SK-N-SH (cell line): ENCODE measurements at places on chromosomes 1 and 21. TPM values are rescaled to one million over a fixed set of nuclear protein-coding genes. Genes with fewer than 3 reads are reported as not detected.

The FYB2 gene
- not detected in 2 replicates for polyA plus RNA-seq

The SLC9C2 gene
- not detected in 2 replicates for polyA plus RNA-seq

The RPTN gene
- not detected in 2 replicates for polyA plus RNA-seq

The PDZK1 gene
- 0.16 and 0.24 TPM in 2 replicates for polyA plus RNA-seq

The ITGB3BP gene
- 9.9 and 12.8 TPM in 2 replicates for polyA plus RNA-seq

The IGSF9 gene
- polyA plus RNA-seq = 0.86 and 2.4 TPM in 2 replicates

The GIPC2 gene
- polyA plus RNA-seq = 0.02 TPM in 1 of 2 replicates, not detected in the other

The MTARC1 gene
- 5.4 and 6.1 TPM in 2 replicates for polyA plus RNA-seq

The FAM72C gene
- 2.3 and 2.4 TPM in 2 replicates for polyA plus RNA-seq

The TIAM1 gene
- 1.7 and 2.4 TPM in 2 replicates for polyA plus RNA-seq

GRCh38 chr1:94239796-94240195, 2.4 kb upstream of the ARHGAP29 start:
- H3K27ac ChIP-seq = no peak overlapping the region
- H3K4me1 ChIP-seq = peaks cover 12% of the 10 kb centered on the region; the same call in 1 of the 2 replicates
- no peaks in the 10 kb centered on the region for H3K27me3 ChIP-seq
- no peaks in the 10 kb centered on the region for H3K36me3 ChIP-seq
- DNase-seq = no peak

- peak; percentile 39 for DNase-seq
- no peaks in the 10 kb centered on the region for H3K4me1 ChIP-seq
- no peak overlapping the region for H3K4me3 ChIP-seq
- no peaks in the 10 kb centered on the region for H3K27me3 ChIP-seq
- no peak overlapping the region for H3K27ac ChIP-seq
Measured at GRCh38 chr1:237562242-237562823, 328.4 kb downstream of the ZP4 start.

GRCh38 chr1:229155472-229155871, 115.4 kb upstream of the RAB4A start:
- no peaks in the 10 kb centered on the region for H3K4me1 ChIP-seq
- no peak for DNase-seq
- H3K4me3 ChIP-seq = no peak overlapping the region
- H3K27ac ChIP-seq = no peak overlapping the region
- no peaks in the 10 kb centered on the region for H3K27me3 ChIP-seq

DNA sequence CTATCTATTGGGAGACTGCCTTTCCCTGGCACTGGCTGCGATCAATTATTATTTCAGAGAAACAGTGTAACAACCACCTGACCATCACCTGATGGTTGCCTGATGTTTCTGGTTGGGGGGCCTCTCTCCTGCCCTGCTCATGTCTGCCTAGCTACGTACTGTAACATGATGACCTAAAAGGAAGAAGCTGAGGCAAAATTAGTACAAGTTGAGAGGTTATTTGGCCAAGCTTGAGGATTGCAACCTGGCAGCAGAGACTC, 58.3 kb downstream of the OLFML3 start:
- no peak overlapping the region for H3K27ac ChIP-seq
- no peaks in the 10 kb centered on the region for H3K36me3 ChIP-seq
- H3K4me3 ChIP-seq = no peak overlapping the region
- no peak for DNase-seq
- no peaks in the 10 kb centered on the region; the same call in 1 of the 2 replicates for H3K27me3 ChIP-seq
- H3K4me1 ChIP-seq = peaks cover 13% of the 10 kb centered on the region

GRCh38 chr1:109598655-109599054, 20.8 kb downstream of the GNAT2 start:
- H3K27me3 ChIP-seq = no peaks in the 10 kb centered on the region
- H3K27ac ChIP-seq = no peak overlapping the region

- H3K4me1 ChIP-seq = peaks cover 44% of the 10 kb centered on the region
- peak; percentile 82 for DNase-seq
- peak overlapping the region; percentile 98 for H3K27ac ChIP-seq
- peaks cover 36% of the 10 kb centered on the region for H3K36me3 ChIP-seq
- no peaks in the 10 kb centered on the region for H3K27me3 ChIP-seq
Measured at GRCh38 chr1:201702936-201703335, 126.0 kb upstream of the IPO9 start.

GRCh38 chr1:15833069-15833679, 14.3 kb upstream of the SPEN start:
- H3K36me3 ChIP-seq = no peaks in the 10 kb centered on the region
- peaks cover 12% of the 10 kb centered on the region; the same call in 1 of the 2 replicates for H3K4me1 ChIP-seq
- peak overlapping the region; percentile 61 for H3K4me3 ChIP-seq
- no peak for DNase-seq
- peak overlapping the region; percentile 100 for H3K27ac ChIP-seq
- H3K27me3 ChIP-seq = no peaks in the 10 kb centered on the region

GRCh38 chr1:43382027-43382779, 7.4 kb downstream of the MED8 start:
- H3K4me3 ChIP-seq = no peak overlapping the region
- peaks cover 47% of the 10 kb centered on the region for H3K36me3 ChIP-seq
- H3K27ac ChIP-seq = no peak overlapping the region
- DNase-seq = no peak
- H3K27me3 ChIP-seq = no peaks in the 10 kb centered on the region

DNA sequence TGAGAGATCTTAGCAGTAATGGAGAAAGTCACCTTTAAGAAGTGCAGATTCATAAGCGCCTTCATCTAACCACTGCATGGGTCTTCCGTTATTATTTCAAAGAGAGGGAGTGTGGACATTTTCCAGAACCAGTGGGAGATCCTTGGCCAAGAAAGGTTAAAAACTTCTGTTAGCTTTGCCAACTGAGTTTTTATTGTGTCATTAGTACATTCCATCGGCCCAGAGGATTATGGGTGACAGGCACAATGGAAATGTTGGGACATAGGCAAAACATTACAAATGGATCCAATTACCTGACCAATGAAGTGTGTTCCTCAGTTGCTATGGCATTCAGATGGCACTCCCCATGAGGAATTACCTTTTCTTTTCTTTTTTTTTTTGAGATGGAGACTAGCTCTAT, 115.5 kb downstream of the PPIAL4G start:
- H3K4me1 ChIP-seq = no peaks in the 10 kb centered on the region
- no peak overlapping the region for H3K4me3 ChIP-seq
- H3K36me3 ChIP-seq = no peaks in the 10 kb centered on the region
- no peak for DNase-seq
- no peak overlapping the region for H3K27ac ChIP-seq

GRCh38 chr21:40013001-40013735, 145.9 kb downstream of the PCP4 start:
- H3K27ac ChIP-seq = no peak overlapping the region
- no peak overlapping the region for H3K4me3 ChIP-seq
- no peaks in the 10 kb centered on the region for H3K4me1 ChIP-seq
- H3K27me3 ChIP-seq = no peaks in the 10 kb centered on the region

GRCh38 chr1:94624203-94624602, 82.6 kb upstream of the F3 start:
- no peak for DNase-seq
- H3K4me3 ChIP-seq = no peak overlapping the region
- no peak overlapping the region for H3K27ac ChIP-seq
- H3K36me3 ChIP-seq = no peaks in the 10 kb centered on the region
- H3K4me1 ChIP-seq = no peaks in the 10 kb centered on the region
- no peaks in the 10 kb centered on the region for H3K27me3 ChIP-seq

DNA sequence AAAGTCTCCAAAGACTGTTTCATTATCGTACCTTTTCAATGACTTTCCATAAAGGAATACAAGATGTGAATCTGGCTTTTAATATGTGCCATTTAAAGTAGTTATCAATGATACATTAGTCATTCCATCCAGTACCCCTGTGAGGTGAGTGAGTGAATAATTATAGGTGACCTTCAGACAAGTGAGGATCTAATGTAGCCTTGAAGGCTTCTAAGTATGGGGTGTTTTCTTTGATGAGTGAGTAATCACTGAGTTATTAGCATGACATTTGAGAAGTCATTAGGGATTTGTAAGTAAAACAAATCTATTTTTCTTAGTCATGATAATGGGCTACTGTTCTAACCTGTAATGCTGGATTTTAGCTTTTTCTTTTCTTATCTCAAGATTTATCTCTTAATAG, 831.4 kb downstream of the ADGRL2 start:
- no peaks in the 10 kb centered on the region for H3K36me3 ChIP-seq
- no peak overlapping the region for H3K4me3 ChIP-seq
- H3K4me1 ChIP-seq = no peaks in the 10 kb centered on the region
- no peak for DNase-seq
- H3K27me3 ChIP-seq = no peaks in the 10 kb centered on the region
- H3K27ac ChIP-seq = no peak overlapping the region

DNA sequence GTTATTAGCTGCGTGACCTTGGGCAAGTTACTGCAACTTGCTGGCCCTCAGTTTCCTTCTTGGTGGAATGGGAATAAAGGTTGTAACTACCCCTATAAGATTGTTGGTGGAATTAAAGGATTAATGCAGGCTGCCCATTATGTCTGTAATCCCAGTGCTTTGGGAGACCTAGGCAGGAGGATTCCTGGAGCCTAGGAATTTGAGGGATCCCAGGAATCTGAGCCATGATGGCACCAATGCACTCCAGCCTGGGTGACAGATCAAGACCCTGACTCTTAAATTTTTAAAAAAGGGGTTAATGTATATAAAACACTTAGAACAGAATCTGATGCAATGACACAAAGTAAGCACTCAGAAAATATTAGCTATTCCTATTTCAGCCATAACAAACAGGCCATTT, 67.3 kb downstream of the PTGER3 start:
- H3K27ac ChIP-seq = no peak overlapping the region
- H3K4me3 ChIP-seq = no peak overlapping the region
- no peaks in the 10 kb centered on the region for H3K27me3 ChIP-seq
- no peaks in the 10 kb centered on the region for H3K36me3 ChIP-seq

GRCh38 chr1:109493227-109493626, 667 bp upstream of the CYB561D1 start:
- peak overlapping the region; percentile 36 for H3K27ac ChIP-seq
- DNase-seq = no peak
- peaks cover 5% of the 10 kb centered on the region for H3K36me3 ChIP-seq
- H3K4me3 ChIP-seq = no peak overlapping the region
- H3K4me1 ChIP-seq = peaks cover 14% of the 10 kb centered on the region; the same call in 1 of the 2 replicates

DNA sequence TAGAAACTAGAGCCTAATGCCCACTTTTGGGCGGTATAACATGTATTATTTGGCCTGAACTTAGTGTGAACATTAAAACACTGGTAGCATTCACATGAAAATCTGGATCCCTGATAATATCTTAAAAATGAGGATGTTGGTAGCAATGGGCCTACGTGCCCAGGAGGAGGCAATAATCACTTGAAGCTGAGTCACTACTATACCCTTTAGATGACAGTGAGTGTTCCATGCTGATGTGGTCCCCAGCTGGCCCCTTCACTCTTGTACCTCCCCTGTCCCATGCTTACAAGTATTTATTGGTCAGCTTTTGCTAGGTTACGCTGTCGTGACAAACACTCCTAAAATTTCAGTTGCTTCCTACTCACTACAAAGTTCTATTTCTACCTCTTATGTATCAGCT, 23.0 kb upstream of the POU2F1 start:
- no peaks in the 10 kb centered on the region for H3K27me3 ChIP-seq
- DNase-seq = no peak
- no peak overlapping the region for H3K4me3 ChIP-seq
- H3K4me1 ChIP-seq = peaks cover 11% of the 10 kb centered on the region; the same call in 1 of the 2 replicates

- no peak for DNase-seq
- no peak overlapping the region for H3K27ac ChIP-seq
- H3K4me1 ChIP-seq = no peaks in the 10 kb centered on the region
- H3K36me3 ChIP-seq = no peaks in the 10 kb centered on the region
- no peak overlapping the region for H3K4me3 ChIP-seq
Measured at GRCh38 chr21:45454926-45455673, 50.1 kb downstream of the COL18A1 start.
